ENCODE measurements at places on chromosomes 5 and 9.
A peak's percentile ranks its signal among the peaks of the same experiment; 100 is the strongest.

DNA sequence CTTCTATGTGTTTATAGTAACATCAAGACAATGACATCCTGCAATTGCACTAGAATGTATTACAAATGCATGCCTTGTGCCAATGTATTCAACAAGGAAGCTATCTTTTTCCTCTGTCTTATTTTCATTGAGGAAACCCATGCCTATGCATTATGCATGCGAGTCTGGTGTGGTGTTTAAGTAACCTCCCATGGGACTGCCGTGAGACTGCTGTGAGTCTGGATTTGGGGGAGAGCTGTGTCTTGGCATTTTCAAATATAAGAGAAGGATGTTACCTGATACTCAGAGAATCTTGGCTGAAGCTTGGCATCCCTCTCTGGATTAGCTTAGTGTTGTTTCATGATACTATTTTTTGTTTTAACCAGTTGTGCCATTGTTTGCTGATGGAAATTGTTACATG is 98.3 kb downstream of the F2RL2 start:
- DNase-seq, result no peak

- no peak for DNase-seq
Observed at GRCh38 chr5:159819591-159820411, 96.5 kb upstream of the ADRA1B start.

- DNase-seq, result peak; percentile 87
Observed at GRCh38 chr9:105299190-105299854, 54.9 kb downstream of the SLC44A1 start.

- no peak for DNase-seq
Observed at GRCh38 chr9:89173072-89173471, 5.5 kb downstream of the SHC3 start.
